ENCODE measurements at places on chromosomes 16 and 17.

- DNase-seq, result no peak
Observed at GRCh38 chr17:10745231-10745630, 15.4 kb upstream of the TMEM220 start.

GRCh38 chr17:38674014-38674748 is 576 bp downstream of the EPOP start:
- no peak for DNase-seq

GRCh38 chr16:24668481-24669061 is 60.9 kb upstream of the TNRC6A start:
- no peak for DNase-seq

DNA sequence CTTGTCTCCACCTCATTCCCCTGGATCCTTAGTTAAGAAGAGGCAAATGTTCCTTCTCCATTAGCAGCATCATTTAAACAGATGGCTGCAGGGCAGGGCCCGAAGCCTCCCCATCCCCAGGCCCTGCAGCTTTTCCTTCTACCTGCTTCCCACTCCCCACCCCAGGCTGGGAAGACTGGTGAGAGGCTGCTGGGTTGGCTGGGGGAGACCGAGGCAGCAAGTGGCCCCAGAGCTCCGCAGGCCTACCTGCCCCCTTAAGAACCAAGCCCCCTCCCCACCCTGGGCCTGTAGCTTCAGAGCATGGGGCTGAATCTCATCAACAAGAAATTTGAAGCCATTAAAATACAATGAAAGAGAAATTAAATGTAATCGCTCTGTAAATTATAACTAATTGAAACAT is 22.1 kb upstream of the RPL38 start:
- no peak for DNase-seq

- DNase-seq, result no peak
Observed at GRCh38 chr16:30136971-30137605, 14.1 kb upstream of the MAPK3 start.
